Activated T-cell treated with anti-CD3 and anti-CD28 coated beads, Interleukin-2, amount 50 U/mL, for 72 hours (primary cell): ENCODE measurements at places on chromosomes 1 and 21. TPM values are rescaled to one million over a fixed set of nuclear protein-coding genes. Genes with fewer than 3 reads are reported as not detected.
A peak's percentile ranks its signal among the peaks of the same experiment; 100 is the strongest.

DNA sequence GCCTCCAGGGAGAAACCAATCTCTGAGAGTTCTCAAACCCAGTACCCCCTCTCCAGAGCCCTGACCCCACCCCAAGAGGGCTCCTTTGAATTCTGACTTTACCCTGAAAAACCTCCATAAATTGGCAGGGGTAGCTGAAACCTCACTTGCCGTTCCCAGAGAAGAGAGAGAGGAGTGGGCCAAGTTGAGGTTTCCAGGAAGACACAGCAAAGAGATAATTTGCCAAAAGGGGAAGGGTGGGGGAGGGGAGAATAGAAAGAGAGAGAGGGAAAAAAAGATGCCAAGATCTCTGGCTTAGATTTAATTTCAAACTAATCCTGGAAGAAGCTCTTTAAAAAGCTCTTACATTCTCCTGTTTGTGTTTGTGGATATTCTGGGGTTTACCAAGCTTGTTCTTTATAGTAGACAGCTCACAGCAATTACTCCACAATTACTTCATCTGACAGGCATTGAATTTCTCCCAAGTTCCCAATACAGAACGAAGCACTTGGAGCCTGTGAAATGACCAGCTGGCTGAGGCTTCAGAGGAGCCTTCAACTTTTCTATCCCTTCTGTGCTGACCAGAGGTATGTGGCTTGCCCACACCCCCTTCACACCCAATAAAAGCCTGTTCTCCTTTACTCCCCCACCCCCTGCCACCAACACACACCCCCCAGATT, 1.1 kb upstream of the GRHL3 start:
- no peak overlapping the region for H3K27ac ChIP-seq
- peaks cover 73% of the 10 kb centered on the region for H3K27me3 ChIP-seq
- H3K36me3 ChIP-seq, result no peaks in the 10 kb centered on the region
- no peak for DNase-seq
- no peak overlapping the region for H3K4me3 ChIP-seq

DNA sequence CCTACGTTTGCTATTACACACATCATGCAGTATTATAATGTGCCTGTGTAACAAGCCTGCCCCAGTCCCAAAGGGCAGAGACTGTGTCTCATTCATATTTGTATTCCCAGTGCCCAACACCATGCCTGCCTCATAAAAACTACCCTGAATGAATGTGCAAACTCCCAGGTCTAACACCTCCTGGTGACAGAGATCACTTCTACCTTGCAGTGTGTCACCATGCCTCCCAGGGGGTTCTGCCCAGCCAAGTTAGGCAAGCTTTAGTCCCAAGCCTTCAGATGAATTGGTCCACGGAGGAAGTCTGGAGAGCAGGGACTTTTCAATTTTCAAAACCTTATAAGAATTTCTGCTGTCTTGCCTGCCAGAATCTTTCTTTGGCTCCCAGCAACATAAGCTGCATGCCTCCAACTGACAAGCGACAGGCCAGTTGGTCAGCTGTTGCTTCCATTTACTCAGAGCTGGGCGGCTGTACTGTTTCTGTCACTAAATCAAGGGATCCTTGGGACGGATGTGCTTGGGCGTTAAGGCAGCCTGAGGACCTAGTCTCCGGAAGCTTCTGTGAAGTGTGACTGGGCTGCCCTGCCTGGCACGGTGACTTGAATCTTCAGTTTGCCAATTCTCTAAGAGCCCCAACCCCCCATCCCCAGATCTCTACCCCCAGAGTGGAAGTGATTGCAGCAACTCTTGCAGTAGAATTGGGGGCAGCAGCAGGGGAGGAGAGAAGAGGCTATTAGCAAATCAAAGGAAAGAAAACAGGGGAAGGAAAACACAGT, 1.2 kb downstream of the RXRG start:
- H3K27me3 ChIP-seq, result peaks cover 26% of the 10 kb centered on the region
- H3K4me3 ChIP-seq, result peak overlapping the region; percentile 43
- no peak for DNase-seq
- peaks cover 5% of the 10 kb centered on the region for H3K4me1 ChIP-seq
- no peaks in the 10 kb centered on the region for H3K36me3 ChIP-seq

- DNase-seq, result no peak
- H3K4me1 ChIP-seq, result no peaks in the 10 kb centered on the region
- no peak overlapping the region for H3K4me3 ChIP-seq
Measured at GRCh38 chr1:228960705-228961104, 225.4 kb downstream of the RHOU start.

- DNase-seq, result peak; percentile 37
- peak overlapping the region; percentile 89 for H3K4me3 ChIP-seq
- H3K27ac ChIP-seq, result peak overlapping the region; percentile 56
- peaks cover 53% of the 10 kb centered on the region for H3K4me1 ChIP-seq
Measured at GRCh38 chr1:18957532-18958300, 1.2 kb upstream of the IFFO2 start.

DNA sequence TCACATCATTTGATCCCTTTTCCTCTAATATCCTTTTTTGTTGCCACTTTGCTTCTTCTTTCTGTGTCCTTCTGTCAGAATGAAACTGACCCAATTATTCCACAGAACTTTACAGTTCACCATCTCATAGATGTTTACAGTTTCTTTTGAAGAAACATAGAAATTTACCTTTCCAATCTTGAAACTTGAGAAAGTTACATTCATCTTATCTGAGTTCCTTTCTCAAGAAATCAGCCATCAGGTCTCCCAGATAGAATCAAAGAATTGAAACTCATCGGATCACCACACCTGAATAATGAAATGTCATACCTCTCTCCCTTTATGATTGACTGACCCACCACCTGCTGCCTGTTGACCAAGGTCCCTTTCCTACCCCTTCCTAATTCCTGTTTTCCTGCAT, 23.7 kb downstream of the CBR1 start:
- H3K36me3 ChIP-seq, result peaks cover 12% of the 10 kb centered on the region
- no peaks in the 10 kb centered on the region for H3K27me3 ChIP-seq
- DNase-seq, result no peak
- no peak overlapping the region for H3K27ac ChIP-seq

DNA sequence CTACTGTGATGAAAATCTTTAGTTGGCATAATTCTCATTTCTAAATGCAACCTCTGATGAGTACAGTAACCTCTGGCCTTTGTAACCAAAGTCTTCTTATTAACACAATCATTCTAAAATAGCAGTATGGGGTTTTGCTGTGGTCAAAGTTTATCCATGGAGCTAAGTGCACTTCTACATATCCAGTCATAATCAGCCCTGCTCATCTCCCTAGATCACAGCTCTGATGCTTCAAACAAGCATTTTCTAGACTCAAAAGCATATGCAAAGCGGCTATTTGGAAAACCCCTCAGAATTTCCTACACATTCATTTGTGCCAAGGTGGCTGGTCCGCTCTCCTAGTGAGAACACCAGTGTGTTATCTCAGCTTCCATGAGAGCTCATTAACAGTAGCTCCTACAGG, 418.6 kb downstream of the MRPL39 start:
- no peaks in the 10 kb centered on the region for H3K27me3 ChIP-seq
- H3K27ac ChIP-seq, result no peak overlapping the region
- no peaks in the 10 kb centered on the region for H3K4me1 ChIP-seq
- DNase-seq, result peak; percentile 1

- DNase-seq, result no peak
- peak overlapping the region; percentile 98 for H3K4me3 ChIP-seq
- peaks cover 45% of the 10 kb centered on the region for H3K4me1 ChIP-seq
- peaks cover 56% of the 10 kb centered on the region for H3K36me3 ChIP-seq
- no peaks in the 10 kb centered on the region for H3K27me3 ChIP-seq
Measured at GRCh38 chr1:155261493-155261851, 688 bp downstream of the SCAMP3 start.

- H3K36me3 ChIP-seq, result no peaks in the 10 kb centered on the region
- H3K27me3 ChIP-seq, result no peaks in the 10 kb centered on the region
- DNase-seq, result no peak
- no peak overlapping the region for H3K27ac ChIP-seq
- no peak overlapping the region for H3K4me3 ChIP-seq
Measured at GRCh38 chr1:181136738-181137122, 48.2 kb downstream of the IER5 start.

AIRE gene
- total RNA-seq, result not detected

CELA2B gene
- total RNA-seq, result not detected

GRCh38 chr1:20948101-20948500, 161.0 kb upstream of the HP1BP3 start:
- H3K4me3 ChIP-seq, result no peak overlapping the region
- no peaks in the 10 kb centered on the region for H3K4me1 ChIP-seq
- H3K27me3 ChIP-seq, result no peaks in the 10 kb centered on the region
- no peak for DNase-seq
- H3K36me3 ChIP-seq, result peaks cover 10% of the 10 kb centered on the region

- no peak overlapping the region for H3K4me3 ChIP-seq
- H3K4me1 ChIP-seq, result no peaks in the 10 kb centered on the region
- H3K27ac ChIP-seq, result no peak overlapping the region
- H3K27me3 ChIP-seq, result peaks cover 5% of the 10 kb centered on the region
Measured at GRCh38 chr1:182181167-182181572, 119.7 kb upstream of the ZNF648 start.

DNA sequence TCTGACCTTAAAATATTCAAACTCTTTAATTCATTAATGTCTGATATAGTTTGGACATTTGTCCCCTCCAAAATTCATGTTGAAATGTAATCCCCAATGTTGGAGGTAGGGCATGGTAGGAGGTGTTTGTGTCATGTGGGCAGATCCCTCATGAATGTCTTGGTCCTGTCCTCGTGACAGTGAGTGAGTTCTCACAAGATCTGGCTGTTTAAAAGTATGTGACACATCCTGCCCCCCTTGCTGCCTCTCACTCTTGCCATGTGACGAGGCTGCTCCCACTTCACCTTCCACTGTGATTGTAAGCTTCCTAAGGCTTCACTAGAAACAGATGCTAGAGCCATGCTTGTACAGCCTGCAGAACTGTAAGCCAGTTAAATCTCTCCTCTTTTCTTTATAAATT, 21.3 kb upstream of the FBXO28 start:
- H3K36me3 ChIP-seq, result no peaks in the 10 kb centered on the region
- no peak overlapping the region for H3K27ac ChIP-seq
- H3K4me3 ChIP-seq, result no peak overlapping the region
- H3K27me3 ChIP-seq, result peaks cover 23% of the 10 kb centered on the region
- H3K4me1 ChIP-seq, result no peaks in the 10 kb centered on the region

DNA sequence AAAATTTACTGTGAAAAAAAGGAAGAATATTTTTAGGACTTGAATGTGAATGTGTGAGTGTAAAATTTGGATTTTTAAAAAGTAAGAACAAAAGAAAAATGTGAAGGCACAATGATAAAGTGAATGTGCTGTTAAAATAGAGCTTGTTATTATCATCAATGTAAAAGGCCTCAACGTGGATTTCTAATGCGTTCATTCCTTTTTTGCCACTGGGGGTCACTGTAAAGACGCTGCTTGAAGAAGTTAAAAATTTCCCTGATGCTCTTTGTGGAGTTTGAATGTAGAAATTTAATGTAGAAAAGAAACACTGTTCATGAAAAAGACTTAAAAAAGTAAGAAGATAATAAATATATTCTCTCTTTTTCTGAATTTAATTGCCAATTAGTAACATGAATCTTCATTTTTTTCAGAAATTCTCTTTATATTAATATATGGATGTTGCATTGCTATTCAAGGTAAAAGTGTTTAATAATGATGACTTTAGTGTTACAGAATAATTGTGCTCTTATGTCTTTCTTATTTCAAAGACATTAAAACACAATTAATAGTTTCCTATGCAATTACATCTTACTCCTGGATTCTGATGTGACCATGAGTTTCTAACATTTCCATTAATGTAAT, 161.5 kb downstream of the DNM3 start:
- no peaks in the 10 kb centered on the region for H3K27me3 ChIP-seq
- peak; percentile 11 for DNase-seq
- no peaks in the 10 kb centered on the region for H3K4me1 ChIP-seq
- H3K36me3 ChIP-seq, result no peaks in the 10 kb centered on the region

GRCh38 chr1:151164732-151165280, 896 bp downstream of the LYSMD1 start:
- H3K27me3 ChIP-seq, result no peaks in the 10 kb centered on the region
- H3K4me1 ChIP-seq, result peaks cover 71% of the 10 kb centered on the region
- peak overlapping the region; percentile 94 for H3K27ac ChIP-seq
- no peak for DNase-seq
- H3K36me3 ChIP-seq, result peaks cover 20% of the 10 kb centered on the region

- H3K27ac ChIP-seq, result no peak overlapping the region
- H3K36me3 ChIP-seq, result peaks cover 2% of the 10 kb centered on the region
- no peaks in the 10 kb centered on the region for H3K27me3 ChIP-seq
- H3K4me1 ChIP-seq, result no peaks in the 10 kb centered on the region
Measured at GRCh38 chr1:68473060-68473459, 23.3 kb upstream of the RPE65 start.

VWA5B1 gene
- total RNA-seq, result not detected

DNA sequence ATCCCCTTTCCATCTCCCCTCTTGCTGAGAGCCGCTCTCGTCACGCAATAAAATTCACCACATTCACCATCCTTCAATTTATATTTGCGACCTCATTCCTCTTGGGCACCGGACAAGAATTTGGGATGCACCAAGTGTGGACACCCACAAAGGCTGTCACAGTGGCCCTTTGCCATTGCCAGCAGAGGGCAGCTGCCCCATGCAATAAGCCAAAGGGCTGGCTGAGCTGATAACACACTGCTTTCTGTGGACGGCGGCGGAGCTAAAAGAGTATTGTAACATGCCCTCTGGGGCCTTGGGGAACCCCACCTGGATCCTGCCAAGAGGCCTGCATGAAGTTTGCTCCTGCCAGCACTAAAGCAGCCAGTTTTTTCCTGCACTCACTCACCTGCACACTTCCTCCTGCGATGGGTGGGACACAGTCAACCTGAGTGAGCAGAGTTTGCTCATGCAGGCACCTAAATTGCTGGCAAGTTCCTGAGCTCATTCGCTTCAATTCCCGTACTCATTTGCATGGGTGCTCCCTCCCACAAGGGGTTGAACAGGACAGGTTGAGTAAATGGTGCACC, 792.3 kb upstream of the ADAMTS5 start:
- DNase-seq, result no peak
- no peaks in the 10 kb centered on the region for H3K4me1 ChIP-seq

DNA sequence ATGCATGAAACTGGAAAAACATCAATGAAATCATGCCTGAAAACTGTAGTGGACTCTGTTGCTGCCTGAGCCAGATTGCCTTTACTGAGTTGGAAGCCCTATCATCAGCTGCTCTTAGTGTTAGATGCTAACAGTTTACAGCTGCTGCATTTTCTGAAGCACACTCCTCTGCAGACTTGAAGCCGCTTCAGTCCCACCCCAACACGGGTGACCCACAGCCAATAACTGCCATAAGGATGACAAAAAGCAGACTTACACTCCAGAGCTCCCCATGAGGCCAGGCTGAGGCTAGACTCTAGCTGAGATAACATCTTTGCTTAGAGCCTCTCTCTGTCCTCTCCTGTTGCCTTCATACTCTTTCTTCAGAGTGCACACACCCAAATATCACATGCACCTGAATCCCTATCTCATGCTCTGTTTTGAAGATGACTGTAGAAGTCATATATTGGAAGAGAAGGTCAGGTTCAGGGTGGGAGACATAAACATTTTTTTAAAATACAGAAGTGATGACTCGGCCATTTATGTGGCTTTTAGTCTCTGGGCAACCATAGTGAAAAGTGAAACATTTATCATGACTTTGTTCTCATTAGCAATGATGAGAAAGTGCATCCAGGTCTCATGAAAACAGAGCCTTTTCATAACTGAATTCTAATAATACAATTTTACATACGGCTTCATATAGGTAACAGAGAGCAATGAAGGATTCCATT, 161.0 kb downstream of the KCNK2 start:
- no peak overlapping the region for H3K27ac ChIP-seq
- H3K4me3 ChIP-seq, result no peak overlapping the region
- H3K4me1 ChIP-seq, result no peaks in the 10 kb centered on the region
- DNase-seq, result no peak
